ENCODE measurements at places on chromosomes 2 and 18. TPM values are rescaled to one million over a fixed set of nuclear protein-coding genes. Genes with fewer than 3 reads are reported as not detected.

GRCh38 chr2:132037527-132038178, 124.1 kb downstream of the ANKRD30BL start:
- H3K27ac ChIP-seq: no peak overlapping the region
- no peaks in the 10 kb centered on the region for H3K36me3 ChIP-seq
- no peak for DNase-seq
- peaks cover 14% of the 10 kb centered on the region for H3K27me3 ChIP-seq
- no peak overlapping the region for H3K4me3 ChIP-seq

DNA sequence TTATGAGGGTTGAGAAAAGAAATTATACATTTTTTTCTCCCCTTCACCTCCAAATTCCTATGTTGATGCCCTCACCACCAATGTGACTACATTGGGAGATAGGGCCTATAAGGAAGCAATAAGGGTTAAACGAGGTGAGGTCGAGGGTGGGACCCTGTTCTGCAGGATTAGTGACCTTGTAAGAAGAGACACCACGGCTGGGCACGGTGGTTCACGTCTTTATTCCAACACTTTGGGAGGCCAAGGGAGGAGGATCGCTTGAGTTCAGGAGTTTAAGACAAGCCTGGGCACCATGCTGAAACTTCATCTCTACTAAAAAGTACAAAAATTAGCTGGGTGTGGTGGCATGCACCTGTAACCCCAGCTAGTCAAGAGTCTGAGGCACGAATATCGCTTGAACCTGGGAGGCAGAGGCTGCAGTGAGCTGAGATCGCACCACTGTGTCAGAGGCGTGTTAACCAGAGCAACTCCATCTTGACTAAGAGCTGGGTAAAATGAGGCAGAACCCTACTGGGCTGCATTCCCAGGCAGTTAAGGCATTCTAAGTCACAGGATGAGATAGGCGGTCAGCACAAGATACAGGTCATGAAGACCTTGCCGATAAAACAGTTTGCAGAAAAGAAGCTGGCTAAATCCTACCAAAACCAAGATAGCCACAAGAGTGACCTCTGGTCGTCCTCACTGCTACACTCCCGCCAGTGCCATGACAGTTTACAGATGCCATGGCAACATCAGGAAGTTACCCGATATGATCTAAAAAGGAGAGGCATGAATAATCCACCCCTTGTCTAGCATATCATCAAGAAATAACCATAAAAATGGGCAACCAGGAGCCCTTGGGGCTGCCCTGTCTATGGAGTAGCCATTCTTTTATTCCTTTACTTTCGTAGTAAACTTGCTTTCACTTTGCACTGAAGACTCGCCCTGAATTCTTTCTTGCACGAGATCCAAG, 77.0 kb downstream of the NCAPH start:
- no peaks in the 10 kb centered on the region for H3K36me3 ChIP-seq
- H3K4me1 ChIP-seq: peaks cover 5% of the 10 kb centered on the region
- no peaks in the 10 kb centered on the region for H3K27me3 ChIP-seq

GPR35 gene
- polyA plus RNA-seq: 0.17 TPM

SFTPB gene
- not detected for polyA plus RNA-seq

GRCh38 chr2:63581298-63581961, 6.8 kb downstream of the WDPCP start:
- peak overlapping the region; percentile 45 for H3K27ac ChIP-seq
- H3K4me1 ChIP-seq: peaks cover 11% of the 10 kb centered on the region
- H3K4me3 ChIP-seq: no peak overlapping the region
- H3K27me3 ChIP-seq: no peaks in the 10 kb centered on the region
- no peak for DNase-seq

- no peaks in the 10 kb centered on the region for H3K36me3 ChIP-seq
- no peak for DNase-seq
- H3K4me3 ChIP-seq: no peak overlapping the region
- no peaks in the 10 kb centered on the region for H3K27me3 ChIP-seq
- H3K27ac ChIP-seq: no peak overlapping the region
- no peaks in the 10 kb centered on the region for H3K4me1 ChIP-seq
These were observed 203.4 kb downstream of the CTNNA2 start for GRCh38 chr2:79716266-79716665.

GRCh38 chr2:42921721-42922120, 129.3 kb upstream of the HAAO start:
- H3K4me1 ChIP-seq: peaks cover 53% of the 10 kb centered on the region
- no peak for DNase-seq
- no peak overlapping the region for H3K27ac ChIP-seq
- H3K4me3 ChIP-seq: no peak overlapping the region

DNA sequence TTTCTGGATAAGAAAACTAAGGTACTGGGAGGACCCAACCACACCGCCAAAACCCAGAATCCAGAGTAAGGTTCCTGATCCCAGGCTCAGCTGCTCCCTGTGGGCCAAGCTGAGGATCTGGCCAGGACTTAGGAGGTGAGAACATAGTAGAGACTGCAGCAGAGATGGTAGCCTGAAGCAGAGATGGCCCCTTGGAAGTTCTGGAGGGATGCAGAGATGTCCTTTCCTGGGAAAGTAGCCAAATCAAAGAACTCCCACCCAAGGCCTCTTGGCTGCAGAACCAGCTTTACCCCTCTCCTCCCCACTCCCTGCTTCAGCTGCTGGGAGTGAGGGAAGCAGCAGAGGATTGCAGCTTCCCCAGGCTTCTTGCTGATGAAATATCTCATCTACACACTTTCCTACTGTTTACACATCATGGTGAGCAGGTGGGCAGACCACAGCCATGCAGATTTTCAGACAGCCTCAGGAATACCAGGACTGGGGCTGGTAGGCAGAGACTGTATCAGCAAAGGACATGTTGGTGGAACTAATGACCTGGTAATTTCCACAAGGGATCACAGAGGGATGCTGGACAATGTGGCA, 32.7 kb downstream of the TMEM17 start:
- H3K4me3 ChIP-seq: no peak overlapping the region
- no peaks in the 10 kb centered on the region for H3K27me3 ChIP-seq
- DNase-seq: no peak
